Stimulated activated CD8-positive, alpha-beta memory T cell treated with anti-CD3 and anti-CD28 coated beads, Interleukin-12 subunit alpha, Interleukin-12 subunit beta, amount 100 ng/mL, for 4 hours (primary cell): ENCODE measurements at places on chromosomes 4 and X.

GRCh38 chr4:1015746-1016145, 4.3 kb downstream of the FGFRL1 start:
- no peak for DNase-seq

DNA sequence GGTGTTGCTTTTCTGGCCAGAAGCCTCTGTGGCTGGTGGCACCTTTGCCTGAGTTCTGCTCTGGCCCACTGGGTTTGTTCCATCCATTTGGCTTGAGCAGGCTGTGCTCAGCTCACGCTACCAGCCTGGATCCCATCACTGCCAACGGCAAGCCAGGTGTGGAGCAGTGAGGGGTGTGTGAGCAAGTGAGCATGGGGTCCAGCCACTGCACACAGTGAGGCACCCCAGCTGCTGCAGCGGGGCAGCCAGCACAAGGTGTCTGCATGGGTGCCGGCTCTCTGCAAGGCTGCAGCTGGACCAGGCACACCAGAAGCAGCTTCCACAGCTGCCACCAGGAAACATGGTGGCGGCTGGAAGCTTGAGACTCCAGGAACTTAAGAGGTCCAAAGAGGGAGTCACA, 46.8 kb downstream of the ARAP2 start:
- no peak for DNase-seq

DNA sequence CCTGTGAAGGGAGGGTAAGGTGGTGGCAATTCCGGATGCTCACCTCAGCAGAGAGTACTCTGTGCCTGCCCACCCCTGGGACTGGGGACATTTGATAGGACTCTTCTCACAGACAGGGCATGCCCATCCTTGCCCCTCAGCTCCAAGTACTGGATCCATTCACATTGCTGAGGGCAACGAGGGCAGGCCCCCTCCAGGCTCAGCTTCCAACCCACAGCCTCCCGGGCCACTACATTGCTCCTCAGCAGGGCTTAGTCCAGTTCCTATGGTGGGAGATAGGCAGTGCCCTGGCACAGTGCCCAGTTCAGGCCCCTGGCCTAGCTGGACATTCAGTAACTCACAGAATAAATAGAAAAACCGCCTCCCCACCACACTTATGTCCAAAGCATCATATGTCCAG, 15.1 kb upstream of the VSIG4 start:
- no peak for DNase-seq

- no peak for DNase-seq
Measured at GRCh38 chr4:105068516-105068915, 78.2 kb upstream of the TET2 start.

DNA sequence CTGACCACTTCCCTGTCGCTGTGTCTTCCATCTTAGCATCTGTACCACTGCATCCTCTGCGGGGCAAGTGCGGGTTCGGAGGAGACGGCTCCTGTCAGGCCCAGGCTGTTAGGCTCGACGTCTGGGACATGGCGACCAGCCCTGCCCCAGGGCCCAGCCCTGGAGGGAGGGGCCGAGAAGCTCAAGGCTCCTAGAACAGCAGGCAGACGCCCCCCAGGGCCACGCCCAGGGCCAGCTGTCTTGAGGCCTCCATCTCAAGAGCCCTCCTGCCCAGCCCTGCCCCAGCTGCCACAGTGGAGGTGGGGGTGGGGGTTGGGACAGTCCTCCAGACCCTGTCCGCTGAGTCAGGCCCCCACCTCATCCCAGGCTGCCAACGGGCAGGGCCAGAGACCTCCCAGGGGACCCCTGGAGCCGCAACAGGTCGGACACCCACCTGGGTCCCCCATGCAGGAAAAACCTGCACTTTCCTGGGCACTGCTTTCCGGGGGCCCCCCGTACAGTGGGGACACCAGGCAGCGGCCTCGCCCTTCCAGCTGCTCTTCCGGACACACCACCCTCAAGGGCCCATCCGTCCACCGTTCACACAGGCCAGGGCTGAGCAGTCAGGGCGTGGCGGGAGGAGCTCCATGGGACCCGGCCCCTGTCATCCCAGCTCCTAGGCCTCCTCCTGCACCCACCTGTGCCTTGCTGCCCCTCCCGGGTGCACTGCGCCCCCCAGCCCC, 83.1 kb downstream of the FAM53A start:
- no peak for DNase-seq

DNA sequence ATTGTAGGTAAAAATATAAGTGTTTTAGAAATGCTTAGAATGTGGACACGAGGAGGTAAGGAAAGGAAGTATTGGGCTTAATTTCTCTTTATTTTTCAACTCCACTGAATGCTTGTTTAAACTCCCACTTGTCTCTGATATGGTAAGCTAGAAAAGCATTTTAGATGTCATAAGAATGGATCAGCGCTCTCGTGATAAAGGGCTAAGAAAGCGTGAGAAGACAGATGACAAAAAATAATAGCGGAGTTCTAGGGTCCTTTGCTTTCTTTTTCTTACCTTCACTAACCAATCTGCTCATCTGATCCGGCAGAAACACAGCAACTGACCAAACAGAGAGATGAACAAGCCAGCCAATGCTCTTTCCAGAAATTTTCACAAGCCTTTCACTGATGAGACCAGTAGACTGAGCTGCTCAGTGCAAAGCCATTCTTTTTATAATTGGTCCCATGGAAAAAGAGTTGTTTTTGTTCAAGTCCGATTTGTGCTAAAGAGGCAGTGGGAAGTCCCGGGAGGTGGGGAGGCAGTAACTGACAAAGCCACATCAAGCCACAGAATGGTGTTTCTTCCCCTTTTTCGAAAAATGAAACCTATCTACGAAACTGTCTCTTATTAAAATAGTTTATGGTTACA, at the start of gene TASL:
TASL (minus strand) TSS at position 405 of the 630 bp plus-strand sequence. CDS start 17,411 bp downstream, outside the sequence.
- DNase-seq = no peak

DNA sequence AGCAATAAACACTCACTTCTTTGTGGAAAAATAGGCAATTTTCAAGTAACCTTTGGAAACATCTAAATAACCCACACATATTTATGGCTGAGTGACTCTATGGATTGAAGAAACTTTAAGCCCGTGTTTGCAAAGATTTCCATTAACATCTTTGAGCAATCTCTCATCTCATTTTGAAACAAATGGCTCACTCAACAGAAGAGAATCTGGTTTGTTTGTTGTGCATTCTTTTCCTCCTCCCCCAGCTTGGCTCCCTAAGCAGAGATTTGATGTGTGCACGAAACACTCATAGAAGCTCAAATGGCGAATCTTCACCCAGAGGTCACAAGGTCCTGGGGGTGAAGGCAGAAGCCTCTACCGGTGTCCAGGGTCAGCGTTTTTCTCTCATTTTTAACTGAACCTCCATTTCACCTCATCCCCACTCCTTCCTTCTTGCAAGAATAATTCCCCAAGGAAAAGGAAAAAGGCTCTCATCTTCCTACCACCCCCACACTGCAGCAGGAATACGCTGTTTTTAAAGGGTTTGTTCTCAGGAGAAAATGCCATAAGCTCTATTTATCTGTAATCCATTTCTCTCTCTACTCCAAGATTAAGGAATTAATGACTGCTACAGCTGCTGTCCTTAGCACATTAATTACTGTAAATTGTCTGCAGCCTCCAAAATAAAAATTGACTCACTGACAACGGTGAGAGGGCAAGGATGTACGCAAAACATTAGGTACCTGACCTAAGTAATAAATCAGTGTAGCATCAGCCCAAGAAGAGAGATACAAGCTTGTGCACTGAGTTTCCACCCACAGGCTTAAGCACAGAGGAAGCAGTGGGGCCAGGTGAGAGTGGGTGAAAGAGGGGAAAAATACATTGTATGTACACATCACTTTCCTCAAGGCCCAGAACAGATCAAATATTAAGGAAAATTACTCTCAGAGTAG, 307.6 kb upstream of the NOCT start:
- no peak for DNase-seq

GRCh38 chr4:48752246-48752645, 27.8 kb downstream of the FRYL start:
- DNase-seq = no peak

DNA sequence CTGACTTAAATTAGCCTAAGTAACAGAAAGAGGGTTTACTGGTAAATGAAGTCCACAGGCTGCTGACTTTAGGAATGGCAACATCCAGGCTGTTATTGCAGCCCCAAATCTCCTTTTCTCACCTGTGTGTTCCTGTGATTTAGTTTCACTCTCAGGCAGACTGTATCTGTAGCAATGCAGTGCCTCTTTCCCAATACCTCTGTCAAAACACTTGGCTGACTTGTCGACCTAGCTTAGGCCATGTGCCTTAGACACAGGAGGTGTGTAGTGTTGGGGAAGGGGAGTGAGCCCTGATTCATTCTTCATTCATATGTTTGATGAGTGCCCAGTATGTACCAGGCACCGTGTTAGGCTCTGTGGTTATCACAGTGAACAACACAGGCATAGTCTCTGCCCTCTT, 46.9 kb downstream of the JADE3 start:
- no peak for DNase-seq
